ENCODE measurements at places on chromosomes 6 and 20.
A peak's percentile ranks its signal among the peaks of the same experiment; 100 is the strongest.

GRCh38 chr20:43188234-43188653 lies 1.5 kb downstream of the PTPRT start:
- no peak for DNase-seq

- no peak for DNase-seq
These were observed 301.0 kb upstream of the SLC35B3 start for GRCh38 chr6:8736156-8736895.

DNA sequence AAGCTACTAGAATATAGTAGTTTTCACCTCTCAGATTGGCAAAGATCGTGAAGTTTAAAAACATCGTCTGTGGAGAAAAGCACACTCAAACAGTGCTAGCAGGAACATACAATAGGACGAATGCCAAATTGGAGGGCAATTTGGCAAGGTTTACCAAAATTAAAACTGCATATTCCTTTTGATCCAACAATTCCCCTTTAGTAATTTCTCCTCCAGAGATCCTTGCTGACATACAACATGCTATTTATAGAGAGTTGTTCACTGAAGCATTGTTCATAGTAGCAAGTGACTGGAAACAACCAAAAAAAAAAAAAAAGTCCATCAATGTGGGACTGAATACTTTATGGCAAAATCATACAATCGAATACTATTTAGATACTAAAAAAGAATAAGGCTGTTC lies 202.2 kb downstream of the ATXN1 start:
- DNase-seq, result no peak

DNA sequence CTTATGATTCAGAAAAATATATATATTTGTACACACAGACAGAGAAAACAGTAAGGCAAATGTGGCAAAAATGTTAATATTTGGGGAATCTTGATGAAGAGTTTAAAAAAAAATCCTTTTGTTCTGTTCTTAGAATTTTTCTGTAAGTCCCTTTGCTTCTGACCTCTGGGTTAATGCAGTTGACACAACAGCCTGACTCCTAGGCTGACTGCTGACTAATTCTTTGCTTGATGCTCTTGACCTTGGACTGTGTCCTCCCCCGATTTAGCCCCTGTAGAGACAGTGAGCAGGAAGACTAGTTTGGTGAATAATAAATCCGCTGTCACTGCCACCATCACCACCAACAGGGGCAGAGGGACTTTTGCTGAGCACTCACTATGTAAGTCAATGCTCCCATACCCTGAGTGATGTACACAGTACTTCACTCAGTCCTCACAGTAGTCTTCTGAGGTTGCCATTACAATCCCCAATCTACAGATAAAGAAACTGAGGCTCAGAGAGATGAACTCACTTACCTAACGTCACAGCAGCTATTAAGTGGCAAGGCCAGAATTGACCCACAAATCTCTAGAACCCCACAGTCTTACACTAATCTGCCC lies 71.7 kb downstream of the SNX5 start:
- DNase-seq, result no peak

- DNase-seq, result peak; percentile 39
These were observed 291.2 kb upstream of the STXBP5 start for GRCh38 chr6:146912730-146913685.

GRCh38 chr6:157488716-157489118 lies 107.7 kb downstream of the ZDHHC14 start:
- DNase-seq, result no peak

DNA sequence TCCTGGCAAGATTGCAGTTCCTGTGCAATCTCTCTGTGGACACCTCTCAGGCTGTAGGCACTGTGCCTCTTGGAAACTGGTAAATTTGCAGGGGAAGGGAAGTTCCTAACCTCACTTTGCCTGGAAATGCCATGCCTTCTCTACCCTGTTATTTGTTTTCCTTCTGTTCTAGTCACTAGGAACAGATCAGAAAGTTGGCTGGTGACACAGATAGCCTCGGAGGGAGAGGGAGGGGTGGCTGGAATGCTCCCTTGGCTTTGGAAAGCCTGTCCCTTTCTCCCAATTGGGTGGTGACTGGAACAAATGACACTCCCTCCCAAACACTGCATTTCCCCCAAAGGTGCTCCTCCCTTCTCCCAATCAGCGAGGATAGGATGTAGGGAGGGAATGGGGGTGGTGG lies 131.5 kb upstream of the F13A1 start:
- no peak for DNase-seq

- DNase-seq, result no peak
These were observed 29.9 kb downstream of the FBXO30 start for GRCh38 chr6:145784683-145785082.

- DNase-seq, result no peak
These were observed 132.9 kb upstream of the PMEPA1 start for GRCh38 chr20:57842720-57843119.

DNA sequence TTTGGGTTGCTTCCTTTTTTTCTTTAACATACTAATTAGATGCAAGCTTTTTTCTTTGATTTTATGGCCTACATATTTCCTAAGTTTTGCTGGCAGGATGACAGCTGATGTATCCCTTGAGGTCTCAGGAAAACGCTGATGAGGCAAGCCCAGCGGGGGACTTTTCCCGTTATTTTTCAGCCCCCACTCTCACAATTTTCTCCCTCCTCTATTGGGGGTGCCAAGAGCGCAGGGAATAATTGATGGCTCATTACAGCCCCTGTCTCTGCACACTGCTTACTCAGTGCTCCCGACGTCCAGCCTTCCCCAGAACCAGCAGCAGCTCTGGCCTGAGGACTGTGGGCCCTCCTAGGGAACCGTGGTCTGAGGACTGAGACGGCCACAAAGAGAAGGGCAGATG lies 38.6 kb upstream of the VSTM2L start:
- no peak for DNase-seq

DNA sequence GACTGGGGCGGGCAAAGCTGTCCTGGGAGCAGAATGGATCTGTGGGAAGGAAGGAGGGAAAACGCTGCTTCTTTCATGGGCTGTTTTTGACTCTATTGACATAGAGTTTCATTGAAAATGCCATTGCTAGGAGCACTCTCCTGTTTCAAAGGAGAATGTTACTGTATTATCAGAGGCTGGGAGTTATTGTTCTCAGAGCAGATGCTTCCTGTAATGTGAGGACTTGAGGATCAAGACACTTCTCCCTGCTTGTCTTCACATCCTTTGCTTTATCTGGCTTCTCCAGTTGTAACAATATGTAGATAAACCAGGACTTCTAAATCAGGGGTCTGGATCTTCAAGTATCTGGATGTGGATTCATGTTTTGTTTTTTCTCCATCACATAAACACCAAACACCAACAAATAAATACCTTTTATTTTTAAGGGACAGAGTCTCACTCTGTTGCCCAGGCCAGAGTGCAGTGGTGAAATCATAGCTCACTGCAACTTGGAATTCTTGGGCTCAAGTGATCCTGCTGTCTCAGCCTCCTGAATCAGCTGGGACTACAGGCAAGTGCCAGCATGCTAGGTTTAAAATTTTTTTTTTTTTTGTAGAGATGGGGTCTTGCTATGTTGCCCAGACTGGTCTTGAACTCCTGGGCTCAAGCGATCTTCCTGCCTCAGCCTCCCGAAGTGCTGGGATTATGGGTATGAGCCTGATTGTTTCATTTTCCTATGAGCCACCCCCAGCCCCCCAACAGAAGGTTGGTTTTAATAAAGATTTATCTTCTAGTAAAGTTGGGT lies 3.9 kb downstream of the CD109 start:
- DNase-seq, result no peak

- DNase-seq, result no peak
These were observed 22.3 kb upstream of the AVP start for GRCh38 chr20:3106658-3107463.

Data from HT-29 (cell line).